Uterine smooth muscle cell (primary cell): ENCODE measurements at places on chromosomes 11 and 22. TPM values are rescaled to one million over a fixed set of nuclear protein-coding genes. Genes with fewer than 3 reads are reported as not detected.

Gene SCN3B
- under 0.01 and 0.12 TPM in 2 replicates for total RNA-seq

Gene HMOX1
- total RNA-seq: 62.6 and 167 TPM in 2 replicates

Gene CBLIF
- not detected in 2 replicates for total RNA-seq

Gene YAP1
- 158 and 240 TPM in 2 replicates for total RNA-seq

Gene IGSF22
- total RNA-seq: not detected in 2 replicates

Gene MS4A3
- not detected in 2 replicates for total RNA-seq
